Breast epithelium (tissue), 4 donors: ENCODE measurements at places on chromosomes 5 and 9.

- H3K36me3 ChIP-seq, result no peaks in the 10 kb centered on the region
- H3K27ac ChIP-seq, result no peak overlapping the region
- no peak overlapping the region for H3K4me3 ChIP-seq
- no peaks in the 10 kb centered on the region for H3K4me1 ChIP-seq
Measured at GRCh38 chr5:79809743-79810142, 120.1 kb downstream of the CMYA5 start.

- H3K36me3 ChIP-seq, result no peaks in the 10 kb centered on the region
- H3K4me1 ChIP-seq, result no peaks in the 10 kb centered on the region
- no peak overlapping the region for H3K4me3 ChIP-seq
- H3K27me3 ChIP-seq, result no peaks in the 10 kb centered on the region
Measured at GRCh38 chr5:17365811-17366138, 132.3 kb upstream of the TAF11L2 start.

DNA sequence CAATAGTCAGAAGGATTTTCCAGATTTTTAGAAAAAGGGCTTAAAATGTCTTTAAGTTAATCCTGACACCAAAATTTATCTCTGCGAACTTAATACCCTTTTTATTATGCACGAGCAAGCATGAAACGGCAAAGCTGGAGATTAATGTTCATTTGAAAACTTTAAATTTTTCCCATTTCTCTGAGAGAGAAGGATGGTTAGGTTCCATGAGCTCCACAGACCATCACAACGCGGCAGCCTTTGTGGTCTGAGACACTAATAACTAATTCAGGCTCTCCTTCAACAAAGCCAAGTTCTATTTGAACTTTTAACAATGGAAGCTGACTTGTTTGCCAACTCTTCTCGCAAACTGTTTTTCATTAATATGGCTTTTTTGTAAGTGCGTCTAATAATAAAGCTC lies 94.7 kb downstream of the MYO10 start:
- no peak overlapping the region for H3K4me3 ChIP-seq
- no peaks in the 10 kb centered on the region for H3K4me1 ChIP-seq
- no peaks in the 10 kb centered on the region for H3K36me3 ChIP-seq
- no peaks in the 10 kb centered on the region for H3K27me3 ChIP-seq
- DNase-seq, result no peak
- no peak overlapping the region for H3K27ac ChIP-seq

DNA sequence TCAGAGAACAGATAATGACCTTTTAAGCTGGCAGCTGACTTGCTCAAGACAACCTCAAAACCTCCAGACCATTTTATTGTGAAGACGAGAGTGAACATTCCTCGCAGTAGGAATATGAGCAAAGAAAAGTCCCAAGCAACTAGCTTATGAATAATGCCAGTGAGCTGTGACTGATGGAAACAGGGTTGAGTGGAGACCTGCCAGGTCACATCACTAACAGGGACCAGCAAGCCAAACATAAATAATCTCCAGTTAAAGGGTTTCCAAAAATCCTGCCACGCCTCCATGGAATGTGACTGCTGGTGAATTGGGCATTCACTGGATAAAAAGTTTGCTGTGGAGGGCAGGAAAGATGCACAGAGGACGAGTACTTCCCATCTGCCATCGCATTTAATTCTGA lies 185.4 kb downstream of the CRB2 start:
- no peak overlapping the region for H3K27ac ChIP-seq
- no peak overlapping the region for H3K4me3 ChIP-seq
- no peaks in the 10 kb centered on the region for H3K36me3 ChIP-seq
- H3K4me1 ChIP-seq, result no peaks in the 10 kb centered on the region
